ENCODE measurements at places on chromosomes 7 and 10.

DNA sequence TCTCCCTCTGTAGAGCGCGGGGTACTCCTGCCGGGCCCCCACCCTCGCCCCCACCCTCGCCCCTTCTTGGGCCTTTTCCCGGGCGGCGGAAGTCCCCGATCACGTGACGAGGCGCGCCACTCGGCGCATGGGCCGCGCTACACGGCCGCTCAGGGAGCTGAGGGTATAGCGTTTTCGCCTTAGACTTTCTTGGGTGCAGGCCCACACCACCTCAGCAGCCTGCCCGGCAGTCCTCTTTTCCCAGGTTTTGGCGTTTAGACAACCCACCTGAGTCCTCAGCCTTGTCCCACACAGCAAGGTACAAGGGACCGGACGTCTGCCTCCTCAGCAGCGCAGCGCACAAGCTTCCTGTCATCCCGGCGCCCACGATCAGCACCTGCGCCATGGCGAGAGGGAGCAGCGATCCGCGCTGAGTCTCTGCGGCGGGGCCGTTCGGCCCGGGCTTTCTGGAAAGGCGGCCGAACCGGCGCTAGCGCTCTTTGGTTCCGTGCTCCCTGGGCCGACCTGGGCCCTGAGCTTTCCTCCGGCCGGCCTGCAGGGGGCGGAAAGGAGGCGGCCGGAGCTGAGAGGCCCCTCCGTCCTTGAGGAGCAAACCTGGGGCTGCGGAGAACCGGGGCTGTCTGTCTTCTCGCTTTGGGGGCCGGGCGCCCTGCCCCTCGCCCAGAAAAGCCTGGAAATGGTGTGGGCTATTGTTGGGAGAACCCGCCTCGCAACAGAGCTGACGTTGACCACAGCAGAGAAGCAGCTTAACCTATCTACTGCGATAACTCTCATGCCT is at the start of gene RNLS:
RNLS (minus strand) TSS at position 513 of the 778 bp plus-strand sequence.
- DNase-seq = peak; percentile 80

GRCh38 chr10:44437840-44438511 is 53.1 kb upstream of the CXCL12 start:
- DNase-seq = no peak

- peak; percentile 80 for DNase-seq
Observed at GRCh38 chr10:112389271-112389822, 15.4 kb downstream of the ACSL5 start.

DNA sequence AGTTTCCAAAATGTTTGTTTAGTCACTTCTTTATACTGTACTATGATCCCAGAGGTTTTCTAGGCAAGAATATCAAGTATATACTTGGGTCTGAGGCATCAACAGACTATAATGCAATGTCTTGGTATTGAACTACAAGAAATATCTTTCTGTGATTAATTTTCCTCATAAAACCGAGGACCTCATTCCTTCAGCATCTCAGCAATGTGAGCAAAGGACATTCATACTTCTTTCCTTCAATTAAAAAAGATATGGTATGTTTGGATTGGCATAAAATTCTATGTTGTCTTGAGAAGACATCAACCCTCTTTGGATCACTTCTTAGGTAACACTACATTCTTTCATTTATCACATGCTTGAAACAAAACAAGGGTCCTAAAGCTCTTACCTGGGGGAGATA is 524.5 kb downstream of the PHTF2 start:
- DNase-seq = no peak

- no peak for DNase-seq
Observed at GRCh38 chr10:90658791-90659190, 199.0 kb downstream of the HTR7 start.

All from activated CD4-positive, alpha-beta memory T cell treated with anti-CD3 and anti-CD28 coated beads for 36 hours (primary cell).